ENCODE measurements at places on chromosomes 12 and 14.

DNA sequence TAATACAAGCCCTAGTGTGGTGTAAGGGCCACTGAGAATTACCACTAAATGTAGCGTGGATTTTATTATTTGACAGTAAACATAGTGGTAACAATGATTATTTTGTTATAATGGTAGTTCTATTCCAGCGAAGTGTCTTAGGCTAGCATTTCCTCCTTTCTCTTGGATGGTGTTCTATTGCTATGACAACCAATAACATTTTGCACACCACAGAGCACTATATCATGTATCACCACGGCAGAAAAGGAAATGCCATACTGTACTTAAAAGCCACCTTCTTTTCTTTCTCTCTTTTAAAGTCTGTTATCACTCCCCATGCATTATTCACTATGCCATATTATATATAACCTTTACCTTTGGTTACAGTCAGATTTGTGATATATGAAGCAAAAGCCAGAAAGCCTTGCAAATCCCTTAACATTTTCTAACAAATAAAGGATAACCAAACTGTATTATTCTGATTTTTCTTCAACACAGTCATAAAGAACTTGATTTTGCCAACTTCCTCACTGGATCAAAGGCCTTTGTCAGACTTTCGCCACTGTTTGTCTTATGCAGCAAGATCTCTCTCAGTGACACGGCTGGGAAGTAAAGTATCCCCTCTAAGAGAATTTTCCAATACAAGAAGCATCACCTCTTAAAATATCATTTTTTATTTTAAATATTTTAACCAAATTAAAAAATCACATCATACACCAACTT is 195.8 kb downstream of the FOXN3 start:
- DNase-seq, result no peak

DNA sequence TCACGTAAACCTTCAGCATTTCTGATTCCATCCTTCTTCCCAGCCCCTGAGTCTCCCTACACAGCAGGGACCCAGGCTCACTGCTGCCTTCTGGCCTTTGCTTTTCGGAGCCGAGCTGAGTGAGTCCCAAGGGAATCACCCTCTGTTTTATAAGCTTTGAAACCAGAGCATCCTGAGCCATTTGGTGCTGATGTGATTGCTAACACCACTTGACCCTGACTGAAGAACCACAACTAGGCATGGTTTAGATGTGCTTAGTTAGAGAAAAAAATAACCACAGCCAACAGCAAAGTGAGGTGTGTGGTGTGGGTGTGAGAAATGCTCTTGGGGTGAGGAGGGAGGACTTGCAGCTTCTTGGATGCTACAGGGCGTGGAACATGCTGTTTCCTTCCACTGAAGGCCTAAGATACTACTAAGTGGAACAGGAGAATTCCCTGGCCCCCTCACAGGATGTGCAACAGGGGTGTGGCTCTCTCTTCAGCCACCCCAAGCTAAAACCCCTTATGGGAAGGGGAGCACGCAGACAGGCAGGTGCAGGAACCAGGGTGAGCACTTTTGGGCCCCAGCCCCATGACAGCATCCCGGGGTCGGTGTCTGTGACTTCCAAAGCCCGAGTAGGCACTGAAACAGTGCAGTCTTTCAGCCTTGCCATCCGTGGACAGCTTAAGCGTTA is at the start of gene TC2N:
TSS of gene TC2N (minus strand) at position 221 of the 673 bp plus-strand sequence. CDS start 53,767 bp downstream, outside the sequence.
- no peak for DNase-seq

- no peak for DNase-seq
Measured at GRCh38 chr14:99242238-99242637, 29.8 kb downstream of the BCL11B start.

DNA sequence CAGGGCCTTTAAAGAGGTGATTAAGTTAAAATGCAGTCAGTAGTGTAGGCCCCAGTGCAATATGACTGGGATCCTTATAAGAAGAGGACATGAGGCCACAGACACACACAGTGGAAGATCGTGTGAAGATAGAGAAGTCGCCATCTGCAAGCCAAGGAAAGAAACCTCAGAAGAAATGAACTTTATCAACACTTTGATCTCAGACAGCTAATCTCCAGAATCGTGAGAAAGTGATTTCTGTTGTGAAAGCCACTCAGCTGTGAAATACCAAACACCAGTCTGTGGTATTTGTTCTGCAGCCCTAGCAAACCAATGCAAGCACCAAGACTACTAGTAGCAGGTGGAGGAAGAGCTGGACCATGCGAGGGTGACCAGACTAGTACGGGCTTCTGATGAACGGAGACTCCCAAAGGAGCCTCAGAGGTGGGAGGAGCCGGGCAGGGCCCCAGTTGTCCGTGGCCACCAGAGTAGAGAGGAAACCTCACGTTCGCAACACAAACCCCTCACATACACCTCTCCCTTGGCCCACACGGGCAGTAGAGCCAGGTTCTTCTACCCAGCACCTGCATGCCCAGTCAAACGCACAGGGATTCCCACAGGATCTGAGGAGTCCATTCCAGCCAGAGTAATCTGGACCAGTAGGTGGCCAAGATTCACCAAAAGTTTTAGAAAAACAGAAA is 243.0 kb downstream of the TTC8 start:
- no peak for DNase-seq

- DNase-seq, result no peak
Measured at GRCh38 chr12:1657688-1658087, 28.7 kb downstream of the WNT5B start.

- DNase-seq, result no peak
Measured at GRCh38 chr12:119645535-119646059, 22.3 kb upstream of the PRKAB1 start.

- no peak for DNase-seq
Measured at GRCh38 chr12:89185181-89185580, 167.1 kb downstream of the DUSP6 start.

GRCh38 chr14:56004786-56005185 is 113.4 kb upstream of the PELI2 start:
- DNase-seq, result no peak

GRCh38 chr12:52814710-52815155 is 817 bp upstream of the KRT4 start:
- DNase-seq, result no peak

DNA sequence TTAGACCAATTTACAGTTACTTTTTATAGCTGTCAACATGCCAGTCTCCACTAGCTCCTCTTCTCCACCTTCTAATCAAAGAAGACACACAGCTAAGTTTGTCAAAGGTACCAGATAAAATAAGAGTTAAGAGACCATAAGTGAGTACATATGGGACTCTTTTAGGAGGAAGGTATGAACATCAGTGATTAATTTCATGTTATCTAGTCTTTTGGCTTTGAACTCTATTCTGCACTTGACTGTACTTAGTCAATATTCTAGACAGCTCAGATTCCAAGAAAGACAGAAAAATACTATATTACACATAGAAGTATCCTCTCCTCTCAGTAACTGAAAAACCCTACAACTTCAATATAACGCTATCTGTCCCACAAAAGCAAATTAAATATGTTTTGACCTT is 28.1 kb downstream of the CAPRIN2 start:
- no peak for DNase-seq

DNA sequence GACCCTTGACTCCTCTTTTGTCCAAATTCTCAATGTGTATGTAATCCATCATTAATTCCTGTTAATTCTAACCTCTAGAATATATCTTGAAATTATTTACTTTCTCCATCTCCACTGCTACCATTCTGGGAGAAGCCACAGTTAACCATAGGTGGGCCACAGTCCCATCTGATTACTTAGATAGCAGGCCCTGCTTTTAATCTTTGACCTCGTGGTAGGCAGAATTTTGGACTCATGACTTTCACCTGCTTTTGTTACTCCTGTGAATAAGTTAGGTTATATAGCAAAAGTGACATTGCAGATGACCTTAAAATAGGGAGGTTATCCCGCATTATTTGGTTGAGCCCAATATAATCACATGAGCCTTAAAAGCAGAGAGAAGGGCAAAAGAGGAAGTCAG is 264.2 kb downstream of the GPHN start:
- DNase-seq, result no peak

DNA sequence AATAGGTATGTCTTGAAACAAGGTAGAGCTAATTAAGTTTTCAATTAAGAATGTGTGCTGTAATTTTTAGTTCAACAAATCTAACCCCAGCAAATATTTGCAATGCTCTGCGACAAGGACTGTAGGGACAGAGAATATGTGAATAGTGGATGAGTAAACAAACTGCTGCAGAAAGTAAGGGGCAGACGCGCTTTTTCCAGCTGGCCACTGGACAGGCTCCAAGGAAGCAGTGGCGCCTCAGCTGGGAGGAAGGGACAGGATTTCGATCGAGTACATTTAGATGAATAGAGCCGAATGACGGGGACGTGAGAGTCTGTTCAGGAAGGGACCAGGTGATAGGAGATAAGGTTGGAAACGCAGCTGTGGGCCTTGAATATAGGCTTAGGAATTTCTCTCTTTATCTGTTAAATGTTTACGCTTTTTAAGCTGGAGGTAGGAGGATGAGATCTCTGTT is 69.3 kb downstream of the ELK3 start:
- no peak for DNase-seq

DNA sequence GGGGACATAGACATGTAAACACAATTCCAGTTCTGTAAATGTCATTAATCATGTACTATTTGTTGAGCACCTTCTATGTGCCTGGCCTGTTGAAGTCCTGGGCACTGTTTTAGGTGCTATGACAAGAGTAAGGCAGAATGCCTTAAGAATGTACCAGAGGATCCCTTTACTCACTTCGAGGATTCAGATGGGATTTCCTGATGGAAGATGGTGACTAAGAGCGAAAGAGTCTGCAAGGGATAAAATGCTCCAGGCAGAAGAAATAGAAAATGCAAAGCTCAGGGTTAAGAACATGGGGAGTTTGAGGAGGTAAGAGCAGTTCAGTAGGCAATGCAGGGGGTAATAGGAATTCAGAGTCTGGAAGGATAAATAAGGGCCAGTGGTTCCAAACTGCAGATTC is 671.3 kb upstream of the TBX3 start:
- DNase-seq, result no peak

DNA sequence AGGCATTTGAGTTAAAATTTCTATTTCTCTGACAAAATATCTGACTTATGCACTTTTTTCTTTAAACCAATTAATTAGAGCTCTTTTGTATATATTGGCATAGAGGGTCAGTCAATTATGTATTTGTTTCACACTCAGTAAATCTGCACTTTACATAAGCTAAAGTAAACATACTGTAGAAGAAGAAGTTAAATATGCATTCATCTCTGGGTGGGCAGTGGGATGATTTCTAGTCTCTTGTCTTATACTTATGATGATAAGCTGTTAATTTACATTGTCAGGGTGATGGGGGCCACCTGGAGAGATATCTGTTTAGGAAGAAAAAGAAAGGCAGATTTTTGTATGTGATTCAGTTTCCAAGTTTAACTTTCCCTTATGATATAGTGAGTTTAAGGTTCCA is 330.8 kb downstream of the IPO8 start:
- DNase-seq, result no peak

DNA sequence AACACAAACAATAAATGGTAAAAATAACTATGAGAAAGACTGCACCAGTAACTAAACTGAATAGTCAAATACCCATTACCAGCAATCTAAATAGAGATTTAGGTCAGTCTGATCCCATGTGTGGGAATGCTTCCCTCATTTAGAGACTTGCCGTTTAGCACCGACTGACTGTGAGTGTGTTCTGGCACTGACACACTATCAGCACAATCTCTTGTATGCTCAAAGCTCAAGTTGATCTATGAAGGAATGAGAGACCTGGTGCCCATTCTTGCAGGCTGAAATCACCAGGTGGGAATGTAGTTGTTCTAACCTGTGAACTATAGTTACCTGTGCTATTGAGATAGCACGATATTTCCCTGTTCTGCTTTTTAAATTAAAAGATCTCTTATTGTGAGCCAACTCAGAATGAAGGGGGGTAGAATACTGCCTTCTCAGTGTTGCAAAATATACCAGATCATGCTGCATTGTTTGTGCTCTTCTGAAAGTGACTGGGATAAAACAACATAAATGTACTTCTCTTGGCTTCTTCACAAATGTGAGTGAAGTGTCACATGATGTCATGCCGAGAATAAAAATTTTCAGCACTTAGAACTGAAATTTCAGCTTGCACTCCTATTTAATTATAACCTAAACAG is 99.6 kb downstream of the LIN7A start:
- DNase-seq, result no peak

- DNase-seq, result no peak
Measured at GRCh38 chr12:93016752-93017350, 87.8 kb upstream of the EEA1 start.

DNA sequence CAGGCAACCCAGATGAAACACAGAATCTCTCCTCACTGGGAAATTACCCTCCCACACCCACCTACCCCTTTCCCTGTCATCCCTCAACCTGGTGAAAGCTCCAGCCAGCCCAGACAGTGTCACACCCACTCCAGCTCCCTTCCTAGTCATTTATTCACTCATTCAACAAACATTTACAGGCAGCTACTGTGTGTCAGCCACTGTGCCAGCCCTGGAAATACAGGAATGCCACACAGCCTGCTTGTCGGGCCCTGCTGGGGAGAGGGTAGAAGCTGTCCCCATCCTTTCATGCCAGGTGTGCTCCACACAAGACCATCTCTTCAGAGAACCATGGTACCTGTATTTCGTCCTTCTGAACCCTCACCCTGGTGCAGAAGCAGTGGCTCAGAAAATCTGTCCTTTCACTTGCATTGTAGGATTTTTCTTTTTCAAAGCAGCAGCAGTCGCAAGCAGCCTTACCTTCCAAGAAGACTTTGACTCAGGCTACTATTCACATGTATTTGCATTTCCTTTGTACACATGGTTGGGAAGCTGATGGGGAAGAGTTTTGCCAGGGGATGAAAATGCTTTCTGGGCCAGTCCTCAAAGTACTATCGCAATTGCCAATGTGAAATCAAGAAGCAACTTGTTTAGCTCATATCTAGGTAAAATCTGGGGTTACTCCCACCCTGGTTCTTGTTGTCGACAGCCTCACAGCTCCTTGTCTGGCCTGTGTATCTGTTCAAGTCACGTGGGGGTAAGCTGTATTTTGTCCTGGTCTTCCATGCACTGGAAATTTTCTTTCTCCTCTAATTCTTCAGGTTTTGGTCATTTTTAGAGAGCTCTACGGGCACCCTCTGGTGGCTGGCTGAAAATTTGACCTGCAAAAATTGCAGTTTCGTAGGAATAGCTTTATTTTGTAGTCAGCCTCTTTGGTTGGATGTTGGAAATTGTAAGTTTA is 147.4 kb upstream of the EGLN3 start:
- DNase-seq, result no peak

- DNase-seq, result no peak
Measured at GRCh38 chr14:24818058-24818822, 184.2 kb upstream of the GZMB start.

DNA sequence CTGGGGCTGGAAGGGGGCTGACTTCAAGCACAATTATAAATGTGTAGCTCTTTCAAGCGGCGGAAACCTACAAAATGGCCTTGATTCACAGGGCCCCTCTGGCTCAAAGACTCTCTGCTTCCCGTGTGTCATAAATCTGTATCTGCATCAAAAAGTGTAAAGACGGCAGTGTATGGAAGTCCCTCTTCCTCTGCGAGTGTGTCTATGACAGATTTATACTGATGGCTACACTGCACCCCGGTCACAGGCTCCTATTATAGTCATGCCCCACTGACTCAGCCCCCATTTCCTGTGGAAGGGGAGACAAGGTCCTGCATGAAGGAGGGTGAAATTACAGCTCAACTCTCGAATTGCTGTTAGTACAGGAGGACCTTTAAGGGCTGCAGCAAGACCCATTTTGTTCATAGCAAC is 68.6 kb downstream of the HMGA2 start:
- DNase-seq, result no peak
